Nucleus accumbens (tissue), 56 donors: ENCODE measurements at places on chromosomes 7 and 10.

GRCh38 chr10:128174581-128175559, 48.6 kb upstream of the MKI67 start:
- DNase-seq, result no peak

DNA sequence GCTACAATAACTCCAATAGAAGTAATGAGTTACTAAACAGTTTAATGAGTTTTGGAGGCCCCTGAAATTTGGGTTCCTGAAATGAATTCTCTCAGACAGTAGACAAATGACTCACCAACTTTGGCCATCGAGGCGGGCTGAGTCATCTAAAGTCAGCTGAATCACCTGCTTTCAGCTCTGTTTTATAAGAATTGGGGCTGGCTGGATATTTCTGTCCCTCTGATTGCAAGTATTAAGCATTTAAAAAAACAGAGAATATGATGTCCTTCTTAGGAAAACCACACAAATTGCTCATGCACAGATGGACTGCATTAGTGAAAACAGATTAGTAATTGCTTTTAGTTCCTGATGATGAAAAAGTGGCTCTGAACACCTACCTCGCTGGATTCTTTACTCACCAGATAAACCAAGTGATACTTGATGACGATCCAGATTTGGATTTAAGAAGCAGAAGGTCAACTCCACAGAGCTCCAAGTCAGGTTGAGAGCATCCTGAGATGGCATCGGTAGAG, 59.1 kb downstream of the ZNF365 start:
- DNase-seq, result no peak

GRCh38 chr7:128352153-128352537, 8.4 kb upstream of the RBM28 start:
- no peak for DNase-seq

DNA sequence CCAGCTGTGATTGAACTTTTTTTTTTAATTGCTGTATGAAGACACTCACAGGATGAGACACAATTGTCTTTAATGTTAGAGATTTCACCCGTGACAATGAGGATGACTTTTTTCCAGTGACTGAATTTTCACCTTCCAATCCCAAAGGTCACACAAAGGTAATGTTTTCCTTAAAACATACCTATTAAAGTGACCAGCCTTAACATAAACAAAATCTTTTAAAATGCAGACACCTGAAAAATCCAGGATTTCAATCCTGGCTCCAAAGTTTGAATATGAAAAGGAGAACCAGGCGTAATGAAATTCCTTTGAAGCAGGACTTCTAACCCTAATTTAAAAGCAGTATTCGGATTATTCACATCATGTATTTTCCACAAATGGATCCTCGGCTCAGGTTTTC, 647.7 kb downstream of the GATA3 start:
- no peak for DNase-seq

GRCh38 chr7:19390795-19391194, 245.6 kb upstream of the FERD3L start:
- DNase-seq, result no peak

GRCh38 chr10:93333278-93333978, 148.7 kb downstream of the MYOF start:
- no peak for DNase-seq

DNA sequence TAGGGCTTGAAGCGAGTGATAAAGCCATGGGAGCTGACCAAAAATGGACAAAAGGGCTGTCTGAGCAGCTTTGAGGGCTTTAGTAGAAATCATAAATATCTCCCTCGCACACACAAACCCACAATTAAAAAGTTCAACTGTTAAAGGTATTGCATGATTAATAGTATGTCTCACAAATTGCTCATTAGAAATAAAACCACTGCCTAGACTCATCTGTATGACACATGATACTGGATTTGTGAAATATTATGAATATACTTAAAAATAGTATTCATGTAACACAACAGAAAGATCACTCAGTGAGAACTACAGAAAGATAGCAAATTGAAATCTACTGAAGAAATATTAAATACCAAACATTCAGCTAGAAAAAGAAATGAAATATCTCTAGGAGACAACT, 11.9 kb upstream of the PTPN12 start:
- no peak for DNase-seq

DNA sequence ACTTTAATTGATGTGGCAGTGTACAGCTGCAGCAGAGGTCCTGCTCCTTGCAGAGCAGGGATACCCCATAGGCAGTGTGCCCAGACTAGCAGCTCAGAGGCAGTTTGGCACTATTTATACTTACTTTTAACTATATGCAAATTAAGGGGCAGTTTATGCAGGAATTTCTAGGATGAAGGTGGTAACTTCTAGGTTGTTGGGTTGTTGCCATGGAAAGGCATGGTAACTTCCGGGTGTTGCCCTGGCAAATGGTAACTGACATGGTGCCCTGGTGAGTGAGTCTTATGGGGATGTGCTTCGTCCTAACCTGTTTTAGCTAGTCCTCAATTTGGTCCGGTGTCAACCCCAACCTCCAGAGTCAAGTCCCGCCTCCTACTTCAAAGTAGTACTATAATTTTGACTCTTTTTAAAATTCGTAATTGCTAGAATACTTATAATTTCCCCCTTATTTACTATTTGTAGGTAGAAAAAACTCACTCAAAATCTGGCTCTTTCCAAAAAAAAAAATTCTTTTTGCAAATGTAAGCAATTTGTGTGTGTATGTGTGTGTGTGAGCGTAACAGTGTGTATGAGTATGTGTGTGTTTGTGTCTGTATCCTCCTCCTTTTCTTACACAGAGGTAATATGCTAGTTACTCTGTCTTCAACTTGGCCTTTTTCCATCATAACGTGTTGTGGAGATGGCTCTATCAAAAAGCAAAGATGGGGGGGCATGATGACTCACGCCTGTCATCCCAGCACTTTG, 5.9 kb downstream of the COL26A1 start:
- DNase-seq, result no peak

GRCh38 chr10:58240531-58240930, 27.2 kb downstream of the IPMK start:
- DNase-seq, result no peak

- no peak for DNase-seq
These were observed 436.7 kb downstream of the IPMK start for GRCh38 chr10:57830877-57831560.

DNA sequence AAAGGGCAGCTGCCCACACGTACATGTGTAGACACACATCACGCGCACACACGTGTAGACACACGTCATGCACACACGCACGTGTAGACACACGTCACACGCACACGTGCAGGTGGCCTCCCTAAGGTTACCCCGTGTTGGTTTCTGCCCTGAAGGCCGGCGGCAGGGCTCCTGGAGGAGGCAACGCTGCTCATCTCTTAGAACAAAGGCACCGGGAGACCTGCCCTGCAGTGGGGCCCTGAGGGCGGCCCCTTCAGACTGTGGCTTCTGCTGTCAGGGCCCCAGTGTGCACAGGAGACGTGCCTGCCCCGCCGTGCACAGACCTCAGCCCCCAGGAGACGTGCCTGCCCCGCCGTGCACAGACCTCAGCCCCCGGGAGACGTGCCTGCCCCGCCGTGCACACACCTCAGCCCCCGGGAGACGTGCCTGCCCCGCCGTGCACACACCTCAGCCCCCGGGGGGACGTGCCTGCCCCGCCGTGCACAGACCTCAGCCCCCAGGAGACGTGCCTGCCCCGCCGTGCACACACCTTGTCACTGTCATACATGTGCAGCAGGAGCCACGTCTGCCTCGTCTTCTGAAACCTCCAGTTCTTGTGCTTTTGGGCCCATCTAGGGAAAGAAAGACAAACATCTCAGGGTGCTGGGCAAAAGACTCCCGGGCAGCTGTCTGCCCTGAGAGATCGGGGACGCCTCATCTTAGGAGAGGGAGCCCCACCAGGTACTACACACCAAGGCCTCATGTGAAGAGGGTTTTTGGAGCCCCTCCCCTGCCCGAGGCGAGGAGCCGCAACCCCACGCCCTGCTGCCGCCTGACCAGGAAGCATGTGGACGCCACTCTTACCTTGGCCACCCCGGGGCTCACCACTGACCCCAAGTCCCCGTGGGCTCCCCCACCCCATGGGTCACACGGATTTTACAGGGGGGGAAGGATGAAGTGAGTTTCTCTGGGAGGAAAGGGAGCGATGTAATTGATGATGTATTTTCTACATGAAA, 17.3 kb downstream of the CYP2W1 start:
- DNase-seq, result no peak

DNA sequence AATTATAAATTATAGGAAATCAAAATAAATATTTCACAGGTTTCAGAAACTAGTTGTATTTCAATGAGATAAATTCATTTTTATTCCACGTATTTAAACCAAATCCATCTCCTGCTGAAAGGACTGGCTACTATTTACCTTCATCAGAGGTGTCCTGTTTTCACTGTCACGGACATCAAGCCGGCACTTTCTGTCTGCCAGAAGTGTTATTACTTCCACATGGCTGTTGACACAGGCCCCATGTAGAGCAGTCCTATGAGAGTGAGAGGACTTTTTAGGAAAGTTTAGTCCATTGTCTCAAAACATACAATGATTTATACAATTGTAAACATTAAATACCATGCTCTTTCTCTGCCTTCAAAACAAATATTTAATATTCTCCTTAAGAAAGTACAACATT, 100.4 kb upstream of the ACBD5 start:
- no peak for DNase-seq

- no peak for DNase-seq
These were observed 384.4 kb downstream of the TCERG1L start for GRCh38 chr10:130927157-130927556.

GRCh38 chr7:24378871-24379616, 95.1 kb downstream of the NPY start:
- DNase-seq, result no peak

GRCh38 chr10:35555962-35556930, 48.9 kb upstream of the GJD4 start:
- DNase-seq, result no peak

GRCh38 chr7:100573691-100574361, at the start of gene SAP25:
Gene SAP25, minus strand, starts transcription at chr7:100573900. Its CDS starts 158 bp downstream, at chr7:100573742.
- no peak for DNase-seq

- no peak for DNase-seq
These were observed 39.1 kb upstream of the BET1 start for GRCh38 chr7:94043299-94043698.

DNA sequence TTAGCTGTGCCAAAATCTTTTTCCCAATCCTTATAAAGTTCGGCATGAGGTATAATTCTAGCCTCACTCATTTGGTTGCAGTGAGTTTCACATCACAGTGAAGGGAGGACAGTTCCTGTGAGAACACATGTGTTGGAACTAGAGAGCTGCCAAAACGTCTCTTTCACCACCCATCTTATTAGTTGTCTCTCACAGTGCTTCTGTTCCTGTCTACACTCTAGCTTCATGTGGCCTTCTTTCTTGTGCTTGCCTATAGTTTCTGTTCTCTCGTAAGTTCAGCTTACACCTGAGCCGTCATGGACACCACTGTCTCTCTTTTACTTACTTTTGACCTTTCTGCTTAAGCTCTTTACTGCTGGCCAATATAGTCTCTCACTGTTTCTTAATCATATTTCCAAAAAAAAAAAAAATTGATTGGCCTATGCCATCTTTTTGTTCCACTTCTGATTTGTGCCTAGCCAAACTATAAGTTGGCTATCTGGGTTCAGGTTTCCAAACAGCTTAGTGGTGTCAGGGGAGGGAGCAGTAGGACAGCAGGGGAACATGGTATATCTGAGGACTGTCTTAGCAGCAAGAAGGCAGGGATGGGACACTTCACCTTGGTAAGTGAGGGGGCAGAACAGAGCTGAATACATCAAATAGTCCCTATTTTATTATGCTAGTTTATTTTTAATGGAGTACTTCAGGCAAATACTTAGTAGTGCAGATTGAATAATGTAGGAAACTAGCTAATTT, 38.0 kb downstream of the ZNRF2 start:
- no peak for DNase-seq

GRCh38 chr10:30494558-30494957, 60.6 kb downstream of the MAP3K8 start:
- DNase-seq, result no peak

- DNase-seq, result no peak
These were observed 133.5 kb upstream of the PTPRZ1 start for GRCh38 chr7:121739465-121739864.

DNA sequence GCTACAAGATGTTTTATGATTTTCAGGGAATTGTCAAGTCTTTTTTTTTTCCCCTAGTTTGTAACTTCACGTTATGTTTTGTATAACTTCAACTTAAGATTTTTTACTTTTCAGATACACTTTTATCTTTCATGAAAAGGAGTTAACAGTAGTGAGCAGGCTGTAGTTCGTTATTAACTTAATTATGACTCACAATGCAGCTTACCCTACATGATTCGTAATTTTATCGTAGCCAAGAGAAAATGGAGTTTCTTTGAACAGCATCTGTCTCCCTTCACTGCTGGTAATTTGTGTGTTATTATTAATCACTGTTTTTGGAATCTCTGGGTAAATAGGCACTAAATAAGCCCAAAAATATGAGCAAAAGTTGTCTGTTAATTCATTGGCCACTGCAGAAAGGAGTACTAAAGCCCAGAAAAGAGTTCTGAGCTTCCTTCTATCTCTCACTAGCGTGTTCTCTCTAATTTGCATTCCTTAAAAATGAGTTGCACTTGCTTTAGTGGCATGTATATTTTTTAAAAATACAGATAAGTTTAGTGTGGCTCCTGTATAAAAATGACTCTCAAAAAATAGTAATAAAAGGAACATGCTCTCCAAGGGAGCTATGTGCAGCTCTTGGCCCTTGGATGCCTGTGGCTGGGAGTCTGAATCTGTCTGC, 36.1 kb downstream of the RALA start:
- no peak for DNase-seq

- DNase-seq, result peak; percentile 64
These were observed 1.2 kb downstream of the PPP1R9A start for GRCh38 chr7:94908323-94909178.

- DNase-seq, result no peak
These were observed 191.9 kb upstream of the LYZL2 start for GRCh38 chr10:30821261-30821993.

GRCh38 chr7:132547821-132548220, 28.4 kb downstream of the PLXNA4 start:
- DNase-seq, result no peak

DNA sequence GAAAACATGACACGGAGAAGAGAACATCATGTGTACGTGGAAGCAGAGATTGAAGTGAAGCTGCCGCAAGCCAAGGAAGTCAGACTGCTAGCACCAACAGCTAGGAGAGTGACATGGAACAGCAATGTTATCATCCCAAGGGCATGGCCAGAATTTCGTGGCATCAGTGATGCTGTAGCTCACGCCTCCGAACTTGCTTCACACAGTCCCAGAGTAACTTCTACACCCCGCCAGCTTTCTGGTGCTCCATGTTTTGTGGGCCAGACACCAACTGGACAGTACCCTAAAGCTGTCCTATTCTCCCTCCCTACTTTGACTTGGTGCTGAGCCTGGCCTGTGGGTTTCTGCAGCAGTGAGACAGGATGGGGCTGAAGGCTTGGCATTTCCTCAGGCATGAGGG, 33.0 kb upstream of the EMX2 start:
- no peak for DNase-seq
